Tongue (tissue), 3 donors: ENCODE measurements at places on chromosomes 4 and X. TPM values are rescaled to one million over a fixed set of nuclear protein-coding genes. Genes with fewer than 3 reads are reported as not detected.

The DAPP1 gene
- total RNA-seq: 10.5 TPM

The LDB2 gene
- total RNA-seq: 49.2 TPM

The ASB5 gene
- total RNA-seq: 206 TPM

The ANXA3 gene
- 26.3 TPM for total RNA-seq

The NALF2 gene
- total RNA-seq: 0.10 TPM

The UBE2D3 gene
- 294 TPM for total RNA-seq

The PIGA gene
- total RNA-seq: 16.5 TPM

The LGI2 gene
- 16.9 TPM for total RNA-seq

The KCND1 gene
- total RNA-seq: 2.1 TPM

The TEC gene
- 3.2 TPM for total RNA-seq

The PABPC4L gene
- total RNA-seq: 13.1 TPM

The FAM133A gene
- total RNA-seq: not detected

The PSAPL1 gene
- 0.51 TPM for total RNA-seq

The RHOXF1 gene
- not detected for total RNA-seq

The HHIP gene
- 4.4 TPM for total RNA-seq

The FRAS1 gene
- 46.9 TPM for total RNA-seq

The ARHGEF6 gene
- 22.7 TPM for total RNA-seq

The GAGE12F gene
- total RNA-seq: not detected

The CCSER1 gene
- total RNA-seq: 19.9 TPM

The STAP1 gene
- total RNA-seq: 0.21 TPM

The SHISA3 gene
- 0.62 TPM for total RNA-seq

The VCX2 gene
- total RNA-seq: not detected

The MANBA gene
- total RNA-seq: 35.1 TPM

The CUL4B gene
- total RNA-seq: 37.2 TPM

The PRDM8 gene
- total RNA-seq: 8.4 TPM

The RBMXL3 gene
- not detected for total RNA-seq

The SPANXA1 gene
- not detected for total RNA-seq

The TGIF2LX gene
- not detected for total RNA-seq

The AMBN gene
- total RNA-seq: not detected
